Ovary (tissue), 10 donors: ENCODE measurements at places on chromosomes 1 and 21. TPM values are rescaled to one million over a fixed set of nuclear protein-coding genes. Genes with fewer than 3 reads are reported as not detected.

- DNase-seq = no peak
Observed at GRCh38 chr1:53637511-53638359, 101.2 kb downstream of the GLIS1 start.

- DNase-seq = no peak
Observed at GRCh38 chr1:46554597-46555381, 3.3 kb upstream of the KNCN start.

DNA sequence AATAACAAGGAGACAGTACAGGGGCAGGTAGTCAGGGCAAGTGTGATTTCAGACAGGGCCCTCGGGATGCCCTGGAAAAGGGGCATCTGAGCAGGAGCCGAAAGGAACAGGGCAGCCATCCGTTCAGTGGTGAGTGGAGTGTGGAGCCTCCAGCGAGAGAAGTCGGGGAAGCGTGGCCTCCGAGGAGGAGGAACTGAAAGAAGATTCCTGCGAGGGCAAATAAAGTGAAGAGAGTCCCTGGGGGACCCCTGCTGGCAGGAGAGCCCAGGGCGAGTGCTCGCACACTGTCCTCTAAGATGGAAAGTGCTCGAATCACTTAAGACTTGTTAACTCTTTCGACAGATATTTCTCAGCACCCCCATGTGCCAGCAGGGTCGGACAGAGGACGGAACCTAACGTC, 3.5 kb upstream of the UTS2 start:
- no peak for DNase-seq

GRCh38 chr1:158145173-158145719, 35.4 kb upstream of the CD1D start:
- peak; percentile 74 for DNase-seq

LMX1A gene
- total RNA-seq = not detected

- no peak for DNase-seq
Observed at GRCh38 chr1:155022927-155023236, 10.7 kb downstream of the DCST2 start.
